ENCODE measurements at places on chromosomes 4 and X. TPM values are rescaled to one million over a fixed set of nuclear protein-coding genes. Genes with fewer than 3 reads are reported as not detected.

Gene NBDY
- total RNA-seq: 12.3 TPM

Gene SOWAHD
- total RNA-seq: not detected

Gene CPE
- 0.34 TPM for total RNA-seq

Gene GLA
- total RNA-seq: 141 TPM

Gene BEND2
- total RNA-seq: not detected

Gene NALF2
- total RNA-seq: not detected

Gene ZXDB
- 8.8 TPM for total RNA-seq

Gene TRIM60
- total RNA-seq: not detected

Gene TRAPPC11
- total RNA-seq: 69.2 TPM

Gene GAGE2A
- total RNA-seq: not detected

Gene PDE5A
- 2.2 TPM for total RNA-seq

Gene OTUD4
- total RNA-seq: 37.4 TPM

Gene CXCL9
- total RNA-seq: under 0.01 TPM

Gene CNGA1
- not detected for total RNA-seq

Gene ARMCX4
- 5.5 TPM for total RNA-seq

Gene PABPC5
- total RNA-seq: 4.1 TPM

Gene SPON2
- 21.1 TPM for total RNA-seq

Gene SHOX
- not detected for total RNA-seq

Gene PCYT1B
- 1.3 TPM for total RNA-seq

Gene VCX3B
- total RNA-seq: not detected

Gene FDCSP
- 183 TPM for total RNA-seq

Gene FRMD7
- not detected for total RNA-seq

Gene TKTL2
- not detected for total RNA-seq

Gene PABPC1L2A
- total RNA-seq: not detected

Gene CD38
- 1.0 TPM for total RNA-seq

Gene TBC1D19
- 25.5 TPM for total RNA-seq

Gene C1QTNF7
- not detected for total RNA-seq

Gene SPACA5
- total RNA-seq: not detected

Gene DMP1
- not detected for total RNA-seq

Gene NDUFB11
- total RNA-seq: 50.6 TPM

Gene CT47B1
- not detected for total RNA-seq

Gene CSAG1
- not detected for total RNA-seq

Gene TSC22D3
- total RNA-seq: 84.7 TPM

All from melanocyte of skin (primary cell).